Stimulated activated CD8-positive, alpha-beta memory T cell treated with anti-CD3 and anti-CD28 coated beads, Interleukin-7, amount 100 ng/mL, for 1 hour (primary cell): ENCODE measurements at places on chromosomes 4 and X.

DNA sequence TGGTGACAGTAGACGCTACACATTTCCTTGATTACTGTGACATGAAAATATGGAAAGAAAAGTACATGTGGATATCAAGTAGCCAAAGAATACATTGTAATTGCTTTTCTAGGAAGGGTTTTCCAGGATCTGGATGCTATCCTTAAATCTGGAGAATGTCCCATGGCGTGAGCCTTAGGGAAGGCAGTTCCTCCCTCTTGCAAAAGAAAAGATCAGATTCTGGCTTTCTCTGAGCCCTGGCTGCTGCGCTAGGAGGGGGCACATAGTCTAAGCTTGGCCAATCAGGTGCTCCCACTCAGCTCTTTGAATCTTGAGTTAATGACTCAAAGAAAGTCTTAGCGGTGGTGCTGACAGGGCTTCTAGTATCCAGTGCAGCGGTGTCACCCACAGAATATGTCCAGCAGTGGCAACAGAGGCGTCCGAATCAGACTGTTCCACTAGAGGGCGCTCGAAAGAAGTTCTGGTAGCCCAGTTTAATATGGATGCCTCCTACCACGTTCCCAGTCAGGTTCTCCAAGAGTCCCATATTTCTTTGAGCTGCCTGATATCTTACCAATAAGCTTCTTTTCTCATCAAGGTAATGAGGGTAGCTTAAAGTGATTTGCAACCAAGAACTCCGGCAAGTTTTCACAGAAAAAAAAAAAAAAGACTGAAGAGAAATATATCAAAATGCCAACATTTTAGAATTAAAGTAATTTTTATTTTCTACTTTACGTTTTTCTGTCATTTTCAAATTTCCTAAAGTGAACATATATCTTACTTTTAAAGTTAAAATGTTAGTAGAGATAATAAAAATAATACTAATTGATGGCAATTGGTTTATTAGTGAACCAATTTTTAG, 213.4 kb upstream of the S100G start:
- DNase-seq = peak; percentile 22

GRCh38 chr4:8652181-8653078, 59.9 kb downstream of the CPZ start:
- no peak for DNase-seq

GRCh38 chr4:11435557-11435956, 6.9 kb upstream of the HS3ST1 start:
- no peak for DNase-seq

DNA sequence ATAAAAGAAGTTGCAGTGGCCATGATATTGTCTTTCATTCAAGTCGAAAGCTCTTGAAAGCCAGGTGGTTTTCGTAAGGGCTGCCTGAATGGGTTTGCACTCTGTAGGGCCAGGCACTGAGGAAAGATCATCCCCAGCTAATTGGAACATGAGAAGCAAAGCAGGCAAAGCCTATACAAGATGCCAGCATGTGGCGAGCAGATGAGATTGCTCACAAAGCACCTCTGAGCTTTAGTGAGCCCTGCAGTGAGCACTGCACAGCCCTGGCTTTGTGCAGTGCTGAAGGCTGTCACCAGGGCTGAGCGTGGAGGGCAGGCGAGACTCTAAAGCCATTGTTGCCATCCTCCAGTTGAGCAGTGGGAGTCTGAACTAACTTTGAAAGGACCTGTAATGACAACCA, 53.8 kb downstream of the HADH start:
- DNase-seq = no peak

GRCh38 chrX:40685362-40685918, 38.1 kb upstream of the CXorf38 start:
- no peak for DNase-seq

- DNase-seq = no peak
Observed at GRCh38 chr4:48175328-48175727, 41.3 kb upstream of the TXK start.

DNA sequence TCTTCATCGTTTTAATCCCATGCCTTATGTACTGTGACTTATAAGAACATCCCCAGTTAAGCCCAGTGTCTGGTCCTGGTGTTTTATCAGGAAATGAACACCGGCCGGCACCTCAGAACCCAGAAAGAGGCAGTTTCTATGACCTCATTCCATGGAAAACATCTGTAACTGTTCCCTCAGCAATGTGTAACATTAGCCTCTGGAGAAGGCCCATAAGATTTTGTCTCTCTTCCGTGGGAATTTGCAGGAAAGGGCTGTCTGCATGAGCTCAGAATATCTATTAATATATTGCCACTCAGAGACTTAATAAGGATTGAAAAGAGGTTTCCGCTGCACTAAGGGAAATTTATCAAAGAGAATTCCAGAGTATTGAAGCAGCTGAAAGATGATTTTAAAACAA, 3.1 kb upstream of the TCEANC start:
- DNase-seq = no peak

- no peak for DNase-seq
Observed at GRCh38 chr4:121794505-121795188, 6.5 kb upstream of the EXOSC9 start.
